ENCODE measurements at places on chromosomes 2 and 18. TPM values are rescaled to one million over a fixed set of nuclear protein-coding genes. Genes with fewer than 3 reads are reported as not detected.

Gene ALPG
- total RNA-seq: not detected

Gene SERPINB12
- total RNA-seq: not detected

Gene GKN2
- not detected for total RNA-seq

Gene LRP1B
- total RNA-seq: 0.05 TPM

Gene SLC23A3
- total RNA-seq: 3.6 TPM

DNA sequence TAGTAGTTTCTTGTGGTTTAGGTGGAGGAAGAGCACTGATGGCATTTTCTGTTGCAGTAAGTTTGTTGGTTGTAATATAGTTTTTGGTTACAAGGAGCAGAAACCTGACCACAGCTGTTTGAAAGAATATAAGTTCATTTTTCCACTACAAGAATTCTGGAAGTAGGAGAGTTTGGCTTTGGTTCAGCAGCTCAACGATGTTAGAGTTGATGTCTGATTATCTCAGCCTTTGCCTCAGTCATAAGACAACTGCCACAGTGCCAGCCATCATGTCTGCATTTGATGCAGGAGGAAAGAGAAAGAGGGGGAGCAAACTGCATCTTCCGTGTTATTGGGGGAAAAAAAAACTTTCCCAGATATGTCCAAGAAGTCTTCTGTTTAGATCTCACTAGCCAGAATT, 119.1 kb downstream of the LYPD1 start:
- H3K4me1 ChIP-seq: no peaks in the 10 kb centered on the region
- no peak for DNase-seq
- no peak overlapping the region for H3K27ac ChIP-seq

- no peaks in the 10 kb centered on the region for H3K4me1 ChIP-seq
- H3K27me3 ChIP-seq: no peaks in the 10 kb centered on the region
- H3K4me3 ChIP-seq: no peak overlapping the region
- H3K36me3 ChIP-seq: no peaks in the 10 kb centered on the region
- DNase-seq: no peak
Observed at GRCh38 chr2:182618672-182619079, 97.4 kb upstream of the DNAJC10 start.

DNA sequence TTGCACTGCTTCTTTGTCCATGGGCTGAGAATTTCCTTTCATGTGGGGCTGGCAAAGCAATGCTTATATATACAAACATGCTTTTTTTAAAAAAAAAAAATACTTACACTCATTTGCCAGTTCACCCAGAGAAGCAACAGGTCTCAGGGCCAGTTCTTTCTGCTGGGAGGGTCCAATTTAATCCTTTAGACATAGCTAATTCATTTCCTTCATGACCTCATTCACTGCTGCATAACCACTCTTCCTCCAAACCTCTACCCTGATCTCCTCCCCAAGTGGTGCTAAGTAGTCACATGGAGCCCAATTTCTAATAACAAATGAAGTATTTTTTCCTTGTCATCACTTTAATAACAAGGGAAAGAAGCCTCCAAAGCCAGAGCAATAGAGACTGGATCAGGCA, 17.1 kb upstream of the TMEM178A start:
- no peaks in the 10 kb centered on the region for H3K27me3 ChIP-seq
- DNase-seq: no peak
- H3K4me1 ChIP-seq: no peaks in the 10 kb centered on the region
- H3K27ac ChIP-seq: no peak overlapping the region
- H3K4me3 ChIP-seq: no peak overlapping the region
